Right ventricle myocardium inferior (tissue), 1 donor: ENCODE measurements at places on chromosomes 3 and 15. TPM values are rescaled to one million over a fixed set of nuclear protein-coding genes. Genes with fewer than 3 reads are reported as not detected.
A peak's percentile ranks its signal among the peaks of the same experiment; 100 is the strongest.

Gene FYTTD1
- 65.2 TPM for total RNA-seq

Gene USP50
- not detected for total RNA-seq

Gene ZNF35
- total RNA-seq: 7.3 TPM

Gene IL17RD
- total RNA-seq: 6.7 TPM

Gene P2RY13
- 1.0 TPM for total RNA-seq

Gene COMMD2
- 18.0 TPM for total RNA-seq

Gene AHSG
- not detected for total RNA-seq

Gene CNTN3
- total RNA-seq: 3.4 TPM

Gene CCR9
- total RNA-seq: not detected

Gene NOX5
- not detected for total RNA-seq

Gene TMOD2
- total RNA-seq: 9.5 TPM

Gene TMEM62
- 11.7 TPM for total RNA-seq

Gene IGSF10
- total RNA-seq: 3.0 TPM

Gene GOLGA8J
- 0.16 TPM for total RNA-seq

Gene ASB14
- 9.0 TPM for total RNA-seq

Gene GOLGA8S
- total RNA-seq: 0.30 TPM

Gene PLA2G4E
- total RNA-seq: 0.05 TPM

Gene CPNE9
- total RNA-seq: not detected

Gene CLCN2
- total RNA-seq: 2.9 TPM

Gene ARL13B
- 3.4 TPM for total RNA-seq

Gene CD200R1L
- not detected for total RNA-seq

Gene GHSR
- not detected for total RNA-seq

DNA sequence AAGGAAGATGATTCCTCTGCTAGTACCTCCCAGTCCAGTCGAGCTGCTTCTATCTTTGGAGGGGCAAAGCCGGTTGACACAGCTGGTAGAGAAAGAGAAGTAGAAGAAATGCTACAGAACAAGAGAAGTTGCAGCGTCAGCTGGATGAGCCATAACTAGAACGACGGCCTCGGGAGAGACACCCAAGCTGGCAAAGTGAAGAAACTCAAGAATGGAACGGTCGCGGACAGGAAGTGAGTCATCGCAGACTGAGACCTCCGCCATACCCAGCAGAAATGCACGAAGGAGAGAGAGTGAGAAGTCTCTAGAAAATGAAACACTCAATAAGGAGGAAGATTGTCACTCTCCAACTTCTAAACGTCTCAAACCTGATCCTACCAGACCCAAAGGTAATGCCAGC is 19.0 kb upstream of the PARP14 start:
- DNase-seq: peak; percentile 71

- DNase-seq: no peak
Observed at GRCh38 chr15:41501191-41501917, 7.7 kb downstream of the ITPKA start.

DNA sequence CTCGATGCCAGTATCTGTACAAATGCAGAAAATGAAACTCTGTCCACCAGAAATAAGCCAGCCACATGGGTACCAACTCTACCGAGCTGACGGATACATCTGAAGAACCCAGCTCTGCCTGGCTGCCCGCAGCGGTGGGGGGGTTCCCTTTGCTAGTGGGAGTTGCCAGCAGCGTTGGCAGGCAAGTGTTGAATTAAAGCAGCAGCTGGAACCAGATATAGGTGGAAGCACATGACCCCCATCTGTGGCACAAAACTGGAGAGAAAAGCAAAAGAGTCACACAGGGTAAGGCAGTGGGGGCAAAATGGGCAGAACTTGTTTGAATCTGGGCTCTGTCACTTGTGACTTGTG is 17.9 kb downstream of the CRYGS start:
- DNase-seq: no peak

- no peak for DNase-seq
Observed at GRCh38 chr3:120049881-120050539, 44.2 kb downstream of the GSK3B start.

GRCh38 chr3:108661699-108662098 is 72.2 kb downstream of the DZIP3 start:
- DNase-seq: no peak

DNA sequence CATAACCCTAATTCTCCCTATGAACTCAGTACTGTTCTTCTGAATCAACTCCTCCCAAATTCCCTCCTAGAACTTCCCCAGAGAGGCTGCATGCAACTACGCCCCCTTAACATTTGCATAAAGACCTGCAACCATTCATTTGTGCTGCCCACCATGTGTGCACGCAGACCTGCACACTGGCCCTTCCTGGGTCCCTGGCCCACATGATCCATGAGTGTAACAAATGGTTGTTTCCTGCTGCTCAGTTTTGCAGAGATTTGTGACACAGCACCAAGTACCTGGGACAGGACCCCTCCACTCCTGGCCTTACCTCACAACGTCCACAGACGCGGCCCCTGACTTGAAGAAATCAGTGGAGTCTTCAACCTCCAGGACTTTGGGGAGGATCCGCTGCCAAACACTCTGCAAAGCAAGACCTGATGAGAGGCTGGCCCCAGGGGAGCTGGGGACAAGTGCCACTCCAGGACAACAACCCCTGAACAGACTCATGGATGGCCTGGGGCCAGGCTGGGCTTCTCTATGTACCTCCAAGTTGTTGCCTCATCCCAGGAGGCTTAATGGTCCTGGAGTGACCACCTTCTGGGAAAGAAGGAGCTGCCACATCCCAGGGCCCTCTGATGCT is 33.8 kb downstream of the ALDH1L1 start:
- DNase-seq: no peak

- DNase-seq: no peak
Observed at GRCh38 chr3:56720849-56721248, 37.8 kb upstream of the TASOR start.

GRCh38 chr3:52983336-52983807 is 62.5 kb downstream of the SFMBT1 start:
- DNase-seq: no peak

- DNase-seq: no peak
Observed at GRCh38 chr15:86044981-86045380, 34.7 kb upstream of the AGBL1 start.

GRCh38 chr3:34863485-34863884 is 775.8 kb upstream of the ARPP21 start:
- DNase-seq: no peak

DNA sequence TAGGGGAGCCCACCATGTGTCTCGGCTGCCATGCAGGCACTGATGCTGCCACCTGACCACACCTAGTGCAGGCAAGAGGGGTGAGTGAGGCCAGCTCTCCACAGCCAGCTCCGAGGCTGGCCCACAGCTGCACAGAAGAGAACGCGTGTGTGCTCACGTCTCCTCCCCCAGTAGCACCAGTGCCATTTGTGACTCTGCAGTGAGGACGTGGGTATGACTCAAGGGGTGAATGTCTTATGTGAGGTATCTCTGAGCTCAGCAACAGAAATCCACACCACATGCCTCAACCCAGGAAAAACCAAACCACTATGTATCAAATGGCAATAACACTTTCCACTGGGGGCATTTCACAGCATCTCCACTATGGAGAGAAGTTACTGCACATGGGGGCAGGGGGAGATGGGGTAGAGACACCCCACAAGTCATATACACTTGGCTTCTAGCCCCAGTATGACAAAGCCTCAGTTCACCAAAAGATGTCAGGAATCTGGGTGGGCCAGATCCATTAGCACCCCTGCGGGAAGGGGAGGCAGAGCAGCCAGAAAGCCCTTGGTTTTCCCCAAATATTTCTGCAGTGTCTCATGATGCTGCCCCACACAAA is 87.6 kb downstream of the LRIG1 start:
- DNase-seq: no peak

GRCh38 chr3:31892916-31893573 is 88.0 kb downstream of the OSBPL10 start:
- no peak for DNase-seq

DNA sequence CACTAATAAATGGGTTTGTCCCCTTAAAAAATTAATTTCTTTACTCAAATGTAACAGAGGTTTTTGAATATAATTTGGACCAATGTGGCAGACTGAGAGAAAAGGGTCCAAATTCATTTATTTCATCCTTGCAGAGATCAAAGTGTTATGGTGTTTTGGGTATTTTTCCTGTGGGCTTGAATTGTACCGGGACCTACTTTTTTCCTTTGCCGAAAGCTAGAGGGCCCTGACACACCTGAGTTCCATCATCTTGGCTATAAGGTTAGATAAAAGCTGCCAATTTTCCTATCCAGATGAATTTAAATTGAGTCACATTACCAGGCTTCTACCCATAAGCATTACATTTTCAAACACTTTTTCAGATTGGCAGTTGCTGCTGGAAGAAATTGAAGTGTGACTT is 908 bp downstream of the CCNB2 start:
- no peak for DNase-seq

- DNase-seq: no peak
Observed at GRCh38 chr3:153706706-153707105, 414.5 kb upstream of the ARHGEF26 start.

DNA sequence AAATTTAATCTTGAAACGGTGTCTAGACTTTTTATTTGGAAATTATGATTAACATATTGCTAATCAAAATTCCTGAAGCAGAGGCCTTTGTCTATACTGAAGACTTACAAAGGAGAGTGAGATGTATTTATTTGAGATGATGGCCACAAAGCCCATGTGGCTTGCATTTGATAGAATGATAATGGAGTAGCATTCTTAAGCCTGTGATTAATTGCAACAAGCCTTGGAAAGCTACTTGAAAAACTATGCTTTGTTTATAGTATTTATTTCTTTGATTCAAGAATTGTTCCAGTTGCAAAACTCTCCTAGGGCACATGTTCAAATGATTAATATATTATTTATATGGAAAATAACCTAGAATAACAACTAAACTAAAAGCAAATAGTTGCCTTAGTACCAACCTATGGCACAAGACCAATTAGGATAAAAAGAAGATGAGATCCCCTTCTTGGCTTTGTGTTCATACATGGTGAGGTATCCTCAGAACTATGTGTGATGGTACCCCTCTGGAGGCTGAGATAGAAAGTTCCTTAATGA is 244.1 kb upstream of the TBL1XR1 start:
- no peak for DNase-seq

- DNase-seq: no peak
Observed at GRCh38 chr15:62360332-62361097, 195.4 kb upstream of the C2CD4B start.

DNA sequence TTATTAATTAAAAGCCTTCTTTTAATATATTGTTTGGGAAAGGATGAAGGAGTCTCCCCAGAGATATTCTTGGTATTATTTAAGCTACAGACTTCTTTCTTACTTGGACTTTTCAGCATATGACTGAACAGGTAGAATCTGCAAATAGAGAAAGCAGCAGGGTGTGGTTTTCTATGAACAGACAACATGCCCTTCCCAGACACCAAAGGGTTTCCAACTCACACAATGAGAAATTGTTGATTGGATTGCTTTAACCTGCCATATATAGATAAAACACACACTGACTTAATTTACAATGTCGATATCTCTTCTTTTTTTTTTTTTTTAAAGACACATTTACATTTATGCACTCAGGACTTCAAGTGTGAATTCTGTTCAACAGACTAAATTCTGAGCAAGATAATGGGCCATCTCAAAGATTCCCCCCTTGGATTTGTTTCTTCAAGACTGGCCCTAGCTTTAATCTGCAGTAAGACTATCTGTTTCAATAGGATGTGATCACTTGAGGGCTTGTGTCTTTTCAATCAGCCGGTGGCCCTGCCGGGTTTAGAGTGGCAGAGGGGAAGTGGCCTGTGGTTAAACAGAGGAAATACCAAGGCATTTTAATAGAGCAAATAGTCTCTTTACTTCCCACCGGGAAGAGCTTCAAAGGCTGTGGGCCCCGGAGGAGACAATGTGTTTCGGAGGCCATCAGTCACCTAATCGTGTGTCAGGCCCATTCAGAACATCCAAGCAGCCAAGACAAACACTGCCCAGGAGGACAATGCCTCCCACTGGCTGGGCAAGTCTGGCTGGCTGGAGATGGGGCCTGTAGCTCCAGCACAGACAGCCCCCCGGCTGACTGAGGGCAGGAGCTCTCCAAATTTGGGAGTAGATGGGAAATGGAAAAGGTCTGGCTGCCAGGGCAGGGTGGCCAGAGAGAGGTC is 6.1 kb downstream of the IL17RD start:
- no peak for DNase-seq

DNA sequence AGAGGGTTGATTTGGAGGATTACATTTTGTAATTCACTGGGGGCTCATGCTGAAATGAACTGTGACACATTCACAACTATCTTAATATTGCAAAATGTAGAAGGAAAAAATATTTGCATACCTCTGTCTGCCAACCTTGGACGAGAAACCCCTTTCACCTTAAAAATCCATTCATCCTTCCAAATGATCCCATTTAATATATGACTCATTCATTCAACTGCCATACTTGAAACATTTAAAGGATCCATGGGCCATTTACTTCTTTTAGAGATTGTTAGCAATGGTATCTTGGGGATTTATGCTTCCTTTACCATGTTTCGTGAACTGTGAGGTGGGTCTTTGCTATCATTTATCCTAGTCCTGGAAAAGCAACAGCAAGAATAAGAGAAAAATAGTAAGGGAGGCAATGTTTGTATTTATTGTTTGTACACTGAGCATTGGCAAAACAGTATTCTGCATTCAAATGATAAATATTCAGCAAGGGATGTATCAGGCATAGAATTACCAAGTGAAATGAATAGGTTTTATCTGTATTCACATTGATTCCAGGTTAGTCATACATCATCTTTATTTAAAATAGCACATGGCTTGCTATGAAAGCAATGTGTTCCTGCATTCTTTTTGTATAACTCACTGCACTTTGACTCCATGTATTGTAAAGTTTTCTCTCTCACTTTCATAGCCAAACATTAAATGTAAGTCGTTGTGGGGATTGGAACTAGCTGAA is 378.1 kb downstream of the NSUN3 start:
- no peak for DNase-seq

DNA sequence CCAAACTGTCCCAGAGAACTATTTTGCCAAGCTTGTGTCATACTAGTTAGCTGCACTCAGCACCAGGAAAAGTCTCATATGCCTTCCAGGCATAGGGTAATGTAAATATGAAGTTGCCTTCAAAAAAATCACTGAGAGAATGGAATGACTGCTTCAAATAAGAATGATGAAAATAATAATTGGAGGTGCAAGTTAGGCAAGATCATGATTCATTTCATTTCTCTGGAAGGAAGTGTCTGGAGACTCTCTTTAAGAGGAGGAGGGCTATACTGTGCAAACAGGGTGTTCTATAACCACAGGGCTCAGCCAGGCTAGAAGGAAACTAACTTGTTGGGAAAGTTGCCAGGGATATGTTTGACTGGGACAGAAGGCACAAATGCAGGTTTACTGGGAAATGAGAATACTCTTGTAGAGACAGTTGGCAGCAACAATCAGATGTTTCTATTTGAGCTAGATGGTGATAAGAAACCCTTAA is 4.3 kb downstream of the SIDT1 start:
- DNase-seq: no peak

DNA sequence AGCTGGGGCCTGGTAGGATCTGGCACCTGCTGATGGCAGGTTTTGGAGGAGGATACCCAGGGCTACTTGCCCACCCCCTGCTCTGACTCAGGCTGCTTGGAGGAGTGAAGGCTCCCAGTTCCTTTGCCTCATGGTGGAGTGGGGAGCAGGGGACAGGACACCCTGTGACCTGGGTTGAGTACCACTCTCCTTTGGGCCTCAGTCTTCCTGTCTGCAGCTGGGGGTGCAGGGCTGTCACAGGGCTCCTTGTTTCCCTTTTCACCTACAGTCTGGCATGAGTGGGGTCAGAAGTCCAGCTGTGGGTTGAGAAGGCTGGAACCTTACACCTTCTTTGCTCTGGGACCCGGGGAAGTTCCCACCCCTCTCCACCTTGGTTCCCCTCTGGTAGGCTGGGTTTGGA is 14.7 kb downstream of the SEMA3F start:
- no peak for DNase-seq

- peak; percentile 67 for DNase-seq
Observed at GRCh38 chr3:141052201-141053069, 1.3 kb downstream of the SPSB4 start.

GRCh38 chr3:191499307-191500080 is 38.5 kb downstream of the PYDC2 start:
- peak; percentile 68 for DNase-seq
